ENCODE measurements at places on chromosomes 4 and X.

DNA sequence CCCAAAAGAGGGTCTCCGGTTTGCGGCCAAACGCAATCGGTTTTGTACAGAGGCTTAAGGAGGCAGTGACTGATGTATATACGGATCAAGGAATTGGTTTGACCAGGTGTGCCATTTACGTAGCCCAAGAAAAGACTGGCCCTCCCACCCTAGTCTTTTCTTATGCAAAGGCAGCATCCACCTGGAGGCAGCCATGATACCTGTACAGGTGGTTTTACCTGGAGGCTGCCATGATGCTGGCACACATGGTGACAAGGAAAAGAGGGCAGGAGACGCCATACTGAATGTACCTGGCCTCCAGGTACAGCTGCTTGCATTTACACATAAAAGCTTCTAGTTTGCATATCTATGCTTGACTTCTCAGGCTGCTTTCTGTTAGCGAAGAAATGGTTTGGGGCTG is 917.7 kb upstream of the INTU start:
- DNase-seq: no peak

- no peak for DNase-seq
Measured at GRCh38 chrX:15718283-15718970, 19.6 kb upstream of the CA5B start.

GRCh38 chr4:7009564-7009963 is 33.6 kb upstream of the TADA2B start:
- no peak for DNase-seq

- no peak for DNase-seq
Measured at GRCh38 chr4:113827285-113827684, 65.7 kb upstream of the CAMK2D start.

GRCh38 chr4:27081675-27082586 is 221.3 kb downstream of the STIM2 start:
- DNase-seq: no peak

- no peak for DNase-seq
Measured at GRCh38 chr4:76704133-76704881, 193.6 kb downstream of the SOWAHB start.

Data from stimulated activated naive CD4-positive, alpha-beta T cell (primary cell).